ENCODE measurements at places on chromosomes 11 and 22.

GRCh38 chr11:114185436-114185835 lies 110.8 kb upstream of the NNMT start:
- DNase-seq = no peak

DNA sequence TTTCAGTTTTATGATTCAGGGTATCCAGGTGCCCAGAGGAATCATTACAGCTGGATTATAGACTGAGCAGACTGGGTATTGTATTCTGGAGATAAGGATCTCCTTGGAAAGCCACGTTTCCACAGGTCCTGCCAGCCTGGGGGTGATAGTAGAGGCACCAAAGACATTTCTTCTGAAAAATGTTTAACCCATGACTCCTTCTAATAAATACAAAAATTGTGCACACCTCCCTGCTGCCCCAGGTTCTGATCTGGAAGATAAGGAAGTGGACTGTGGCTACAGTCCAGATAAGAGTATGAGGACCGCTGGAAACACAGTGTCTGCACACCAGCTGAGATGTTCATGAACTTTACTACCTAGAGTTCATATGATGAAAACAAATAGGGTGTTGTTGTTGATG lies 192.5 kb downstream of the DBX1 start:
- no peak for DNase-seq

- DNase-seq = no peak
Measured at GRCh38 chr11:75113030-75113429, 16.4 kb upstream of the OR2AT4 start.

DNA sequence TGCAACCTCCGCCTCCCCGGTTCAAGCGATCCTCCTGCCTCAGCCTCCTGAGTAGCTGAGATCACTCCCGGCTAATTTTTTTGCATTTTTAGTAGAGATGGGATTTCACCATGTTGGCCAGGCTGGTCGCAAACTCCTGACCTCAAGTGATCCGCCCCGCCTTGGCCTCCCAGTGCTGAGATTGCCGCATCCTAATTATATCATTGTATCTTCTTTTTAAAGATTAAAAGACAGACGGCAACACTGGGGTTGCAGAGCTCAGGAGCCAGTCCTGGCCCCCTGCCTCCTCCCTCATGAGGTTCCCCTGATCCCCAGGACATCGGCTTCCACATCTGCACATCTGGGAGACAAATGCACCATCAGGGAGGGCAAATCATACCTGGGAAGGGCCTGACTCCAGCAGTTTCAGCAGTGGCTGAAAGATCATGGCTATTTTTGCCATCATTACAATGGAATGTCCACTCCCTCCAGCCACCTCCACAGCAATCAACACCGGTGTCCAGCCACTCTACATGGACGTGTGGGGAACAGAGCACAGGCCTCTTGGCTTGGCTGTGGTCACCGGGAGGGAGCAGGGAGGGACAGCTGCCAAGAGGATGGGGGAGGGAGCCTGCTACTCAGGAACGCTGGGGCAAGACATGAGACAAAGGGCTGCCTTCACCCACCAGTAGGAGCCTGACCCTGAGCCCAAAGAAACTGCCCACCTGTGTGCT lies 9.2 kb upstream of the CELSR1 start:
- peak; percentile 39 for DNase-seq

GRCh38 chr22:30422481-30423300 lies 2.9 kb upstream of the MTFP1 start:
- DNase-seq = peak; percentile 97

DNA sequence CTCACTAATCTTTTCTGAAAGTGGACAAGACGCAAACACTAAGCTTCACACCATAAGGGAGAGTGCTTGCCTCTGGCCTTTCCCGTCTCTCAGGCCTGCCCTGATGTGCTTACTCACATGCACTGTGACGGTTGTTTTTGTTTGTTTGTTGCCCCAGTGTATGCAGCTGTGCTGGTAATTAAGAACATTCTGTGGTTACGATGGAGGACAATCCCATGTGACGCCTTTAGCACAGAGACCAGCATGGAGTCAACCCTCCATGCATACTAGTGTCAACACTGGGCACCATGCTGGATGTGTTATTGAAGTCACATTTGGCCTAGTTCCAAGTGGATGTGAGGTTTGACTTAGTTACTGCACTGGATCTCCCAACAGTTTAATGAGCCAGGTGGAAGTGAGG lies 27.8 kb upstream of the CDON start:
- no peak for DNase-seq

DNA sequence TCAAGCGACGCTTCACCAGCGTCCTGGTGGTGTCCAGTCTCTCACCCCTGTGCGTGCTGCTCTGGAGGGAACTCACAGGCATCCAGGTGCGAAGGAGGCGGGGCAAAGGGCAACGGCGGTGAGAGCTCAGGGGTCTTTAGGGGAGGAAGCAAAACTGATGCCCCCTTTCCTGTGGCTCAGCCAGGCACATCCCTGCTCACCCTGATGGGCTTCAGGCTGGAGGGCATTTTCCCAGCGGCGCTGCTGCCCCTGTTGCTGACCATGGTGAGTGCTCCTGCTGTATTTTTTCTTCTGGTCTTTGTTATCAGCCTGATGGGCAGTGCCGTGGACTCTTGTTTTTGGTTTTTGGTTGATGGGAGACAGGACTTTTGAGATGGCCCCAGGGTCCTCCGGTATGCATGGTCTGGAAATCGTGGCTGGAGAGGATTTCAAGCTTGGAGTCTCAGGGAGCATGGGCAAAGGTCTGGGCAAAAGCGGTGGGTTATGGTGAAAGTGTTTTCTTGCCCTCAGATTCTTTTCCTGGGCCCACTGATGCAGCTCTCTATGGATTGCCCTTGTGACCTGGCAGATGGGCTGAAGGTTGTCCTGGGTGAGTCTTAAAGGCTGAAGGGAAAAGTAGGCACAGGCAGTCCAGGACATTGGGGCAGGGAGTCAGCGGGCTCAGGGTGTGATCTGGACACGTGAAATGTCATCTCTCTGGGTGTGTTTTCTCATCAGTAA lies 695 bp downstream of the RCE1 start:
- DNase-seq = no peak

GRCh38 chr11:34549271-34549670 lies 35.7 kb upstream of the ELF5 start:
- DNase-seq = no peak

- DNase-seq = no peak
Measured at GRCh38 chr11:2091112-2091746, 48.0 kb downstream of the IGF2 start.

DNA sequence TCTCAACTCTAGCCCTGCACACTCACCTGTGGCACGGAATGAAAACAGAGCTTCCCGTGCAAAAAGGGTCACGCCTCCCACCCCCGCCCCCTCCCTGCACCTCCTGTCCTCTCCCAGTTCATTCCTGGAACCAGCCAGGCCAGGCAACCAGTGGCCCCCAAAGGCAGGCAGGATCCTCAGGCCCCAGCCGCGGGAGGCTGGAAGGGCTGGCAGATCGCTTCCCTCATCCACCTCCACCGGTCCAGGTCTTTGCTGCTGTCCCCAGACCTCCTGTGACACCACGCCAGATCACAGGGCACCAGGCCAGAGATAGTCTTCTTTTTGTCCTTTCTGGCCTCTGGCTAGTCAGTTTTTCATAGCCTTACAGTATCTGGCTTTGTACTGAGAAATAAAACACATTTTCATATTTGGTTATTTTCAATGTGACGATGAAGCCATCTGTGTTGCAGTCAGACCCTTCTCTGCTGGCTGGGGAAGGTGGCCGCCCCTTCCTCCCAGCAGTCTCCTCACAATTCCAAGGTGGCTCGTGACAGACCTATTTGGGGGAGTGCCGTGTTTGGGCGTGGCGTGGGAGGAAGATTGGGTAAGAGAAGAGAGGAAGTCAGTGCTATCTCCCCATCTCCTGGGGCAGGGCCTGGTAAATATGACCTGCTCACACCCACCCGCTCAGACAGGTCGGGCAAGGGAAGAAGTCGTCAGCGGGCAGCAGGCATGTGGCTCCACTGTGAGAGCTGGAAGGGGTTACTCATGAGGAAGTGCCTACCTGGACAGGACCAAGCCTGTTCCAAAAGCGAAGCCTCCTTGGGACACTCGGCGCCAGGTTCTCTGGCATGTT lies 9.1 kb downstream of the SSH3 start:
- DNase-seq = no peak

- DNase-seq = no peak
Measured at GRCh38 chr11:47611348-47611794, 17.2 kb upstream of the C1QTNF4 start.

DNA sequence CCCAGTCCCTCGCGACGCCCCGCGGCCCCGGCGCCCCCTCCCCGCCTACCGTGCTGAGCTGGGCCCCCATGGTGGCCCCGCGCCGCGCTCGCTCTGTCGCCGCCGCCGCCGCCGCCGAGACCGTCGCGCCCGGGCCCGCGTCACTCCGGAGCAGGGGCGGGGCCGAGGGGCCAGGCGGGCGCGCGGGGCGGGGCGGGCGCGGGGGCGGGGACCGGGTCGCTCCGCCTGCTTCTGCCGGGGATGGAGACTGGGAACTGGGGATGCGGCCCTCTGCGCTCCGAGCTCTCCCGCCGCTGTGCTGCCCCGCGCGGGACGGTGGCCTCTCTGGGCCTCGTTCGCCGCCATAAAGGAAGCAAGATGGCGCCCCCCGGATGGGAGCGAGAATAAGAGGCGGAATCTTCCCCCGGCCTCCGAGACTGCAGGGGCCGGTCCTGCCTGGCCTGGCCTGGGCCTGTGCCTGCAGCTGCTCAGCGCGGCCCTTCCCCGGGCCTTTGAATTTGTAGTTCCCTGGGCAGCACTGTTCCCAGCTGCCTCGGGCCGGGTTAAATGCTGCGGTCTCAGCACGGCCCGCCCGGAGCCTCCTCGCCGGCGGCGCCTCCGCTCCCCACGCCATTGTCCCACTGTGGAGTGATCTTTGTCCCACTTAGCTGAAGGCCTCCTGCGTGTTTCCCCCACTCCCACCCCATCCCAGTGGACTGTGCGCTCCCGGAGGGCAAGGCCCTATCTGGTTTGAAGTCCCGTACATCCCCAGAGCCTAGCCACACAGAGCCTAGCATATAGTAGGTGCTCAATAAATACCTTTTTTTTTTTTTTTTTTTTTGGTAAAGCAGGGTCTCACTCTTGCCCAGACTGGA lies at the start of gene CYB5R3:
Gene CYB5R3, minus strand, starts transcription at position 147 of the 854 bp plus-strand sequence. Its CDS starts 77 bp downstream, at position 70.
- DNase-seq = peak; percentile 82

GRCh38 chr11:124724979-124725718 lies 14.6 kb upstream of the NRGN start:
- no peak for DNase-seq

DNA sequence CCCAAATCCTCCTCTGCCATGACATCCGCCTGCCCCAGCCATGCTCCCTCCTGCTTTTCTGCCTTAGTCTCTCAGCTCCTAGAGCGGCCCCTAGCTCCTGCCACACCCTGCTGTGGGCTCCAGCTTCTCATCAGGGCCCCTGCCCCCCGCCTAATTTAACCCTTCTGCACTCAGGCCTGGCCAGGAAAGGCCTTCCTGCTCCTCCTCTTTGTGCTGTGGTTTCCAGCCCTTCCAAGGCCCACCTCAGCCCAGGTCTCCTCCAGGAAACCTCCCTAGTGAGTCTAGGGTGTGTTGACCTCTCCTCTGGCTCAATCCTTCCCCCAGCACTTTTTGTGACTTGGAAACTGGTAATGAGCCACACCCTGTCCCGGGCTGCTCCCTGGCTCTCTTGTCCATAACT lies 11.3 kb downstream of the PTPN5 start:
- no peak for DNase-seq

DNA sequence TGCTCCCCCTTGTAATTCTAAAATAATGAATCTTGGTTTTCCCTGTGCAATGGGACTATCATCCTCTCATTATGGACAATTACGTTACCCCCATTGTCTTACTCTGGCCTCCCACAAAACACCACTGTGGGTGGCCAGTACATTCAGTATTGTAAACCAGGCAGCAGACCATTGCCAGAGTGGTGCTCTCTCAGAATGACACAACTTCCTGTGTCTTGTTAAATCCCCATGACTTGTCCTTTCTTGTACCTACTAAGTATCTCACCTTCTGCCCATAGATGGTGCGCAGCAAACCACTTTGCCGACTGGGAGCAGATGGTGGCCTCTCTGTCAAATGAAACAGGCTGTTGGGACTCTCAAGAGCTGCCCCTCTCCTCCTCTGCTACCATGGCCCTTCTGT lies 287.1 kb upstream of the RAG2 start:
- no peak for DNase-seq

DNA sequence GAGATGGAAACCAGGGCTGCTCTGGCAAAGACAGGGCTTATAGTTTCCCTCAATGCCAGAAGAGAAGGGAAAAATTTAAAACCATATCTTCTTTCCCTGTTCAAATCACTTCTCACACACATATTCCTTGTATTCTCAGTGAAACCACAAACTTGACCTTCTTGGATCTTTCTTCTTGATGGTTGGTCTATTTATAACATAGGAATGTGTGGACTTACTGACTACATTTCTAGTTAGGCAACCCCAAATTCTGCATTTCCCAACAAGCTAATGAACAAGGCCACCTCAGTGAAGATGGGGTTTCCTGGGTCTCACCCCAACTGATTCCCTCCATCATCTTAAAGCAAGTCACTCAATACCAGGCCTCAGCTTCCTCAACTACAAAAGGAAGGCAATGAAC lies 3.8 kb upstream of the QSER1 start:
- DNase-seq = peak; percentile 72

DNA sequence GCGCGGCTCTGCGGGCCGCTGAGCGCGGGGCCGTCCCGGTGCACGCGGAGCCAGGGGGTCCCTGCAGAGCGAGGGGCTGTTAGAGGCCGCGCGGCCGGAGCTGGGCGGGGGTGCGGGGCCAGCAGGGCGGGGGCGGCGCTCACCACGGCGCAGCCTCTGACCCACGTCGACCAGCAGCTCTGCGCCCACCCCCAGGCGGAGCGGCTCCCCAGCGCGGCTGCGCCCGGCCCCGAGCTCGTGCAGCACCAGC lies 385 bp upstream of the SCO2 start:
- no peak for DNase-seq

DNA sequence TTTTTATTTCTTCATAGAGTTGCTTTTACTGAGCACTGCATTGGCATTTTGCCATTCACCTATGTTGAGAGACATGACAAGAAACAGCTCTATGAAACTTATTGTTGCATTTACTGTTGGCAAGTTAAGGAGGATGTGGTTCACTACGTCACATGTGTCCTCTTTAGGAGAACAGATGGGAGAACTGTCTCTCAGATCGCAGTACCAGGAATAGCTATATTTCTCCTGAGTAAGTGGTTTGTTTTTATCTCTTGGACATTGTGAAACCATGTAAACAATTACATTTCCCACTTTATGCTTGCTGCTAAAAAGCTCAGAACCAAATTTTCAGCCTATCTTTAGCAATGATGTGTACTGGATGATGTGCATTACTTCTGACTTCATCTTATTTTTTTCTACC lies 34.8 kb upstream of the PSMA1 start:
- peak; percentile 95 for DNase-seq

DNA sequence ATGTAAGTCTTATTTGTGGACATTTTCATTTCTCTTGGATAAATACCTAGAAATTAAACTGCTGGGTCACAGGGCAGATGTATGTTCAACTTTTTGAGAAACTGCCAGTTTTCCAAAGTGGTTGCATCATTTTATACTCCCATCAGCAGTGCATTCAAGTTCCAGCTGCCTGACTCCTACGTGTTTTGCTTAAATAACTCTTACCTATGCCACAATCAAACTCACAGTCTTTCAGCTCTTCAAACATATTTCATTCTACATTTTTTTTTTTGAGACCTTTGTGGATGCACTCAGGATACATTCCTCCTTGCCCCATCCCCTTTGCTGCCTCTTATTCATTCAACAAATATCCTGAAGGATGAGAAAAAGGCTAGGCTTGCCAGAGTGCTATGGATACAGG lies 9.2 kb downstream of the TCF20 start:
- no peak for DNase-seq

- no peak for DNase-seq
Measured at GRCh38 chr11:123976770-123977560, 616 bp downstream of the OR10S1 start.

- DNase-seq = no peak
Measured at GRCh38 chr22:23767303-23767672, 484 bp downstream of the CHCHD10 start.

- DNase-seq = no peak
Measured at GRCh38 chr11:118673361-118674081, 5.9 kb downstream of the TREH start.
